ENCODE measurements at places on chromosomes 11 and 22. TPM values are rescaled to one million over a fixed set of nuclear protein-coding genes. Genes with fewer than 3 reads are reported as not detected.

Gene TSPAN32
- total RNA-seq: not detected

- H3K36me3 ChIP-seq: no peaks in the 10 kb centered on the region
- no peaks in the 10 kb centered on the region for H3K4me1 ChIP-seq
- no peak for DNase-seq
- no peak overlapping the region for H3K4me3 ChIP-seq
- no peaks in the 10 kb centered on the region for H3K27me3 ChIP-seq
- H3K27ac ChIP-seq: no peak overlapping the region
Observed at GRCh38 chr11:44290208-44290607, 19.7 kb downstream of the ALX4 start.

Gene CARD18
- not detected for total RNA-seq

DNA sequence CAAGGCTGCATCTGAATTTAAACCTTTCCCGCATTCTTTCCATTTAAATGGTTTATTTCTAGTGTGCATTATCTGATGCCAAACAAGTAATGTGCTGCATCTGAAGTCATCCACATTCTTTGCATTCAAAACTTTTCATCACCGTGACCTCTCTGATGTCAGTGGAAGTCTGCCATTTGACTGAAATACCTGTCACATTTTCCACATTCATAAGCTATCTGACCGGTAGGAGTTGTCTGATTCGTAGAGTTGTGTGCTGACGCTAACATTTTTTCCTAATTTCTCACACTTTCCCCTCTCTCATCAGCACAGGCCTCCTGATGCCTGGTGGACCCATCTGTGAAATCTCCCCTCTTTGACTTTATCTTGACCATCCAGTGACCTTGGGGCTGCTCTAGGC lies 79.9 kb upstream of the BARX2 start:
- no peaks in the 10 kb centered on the region for H3K36me3 ChIP-seq
- DNase-seq: no peak
- no peak overlapping the region for H3K4me3 ChIP-seq
- H3K4me1 ChIP-seq: peaks cover 12% of the 10 kb centered on the region
- H3K27ac ChIP-seq: no peak overlapping the region

GRCh38 chr22:36902143-36902926 lies 11.1 kb upstream of the CSF2RB start:
- H3K27ac ChIP-seq: no peak overlapping the region
- peaks cover 11% of the 10 kb centered on the region for H3K4me1 ChIP-seq
- DNase-seq: no peak

- no peaks in the 10 kb centered on the region for H3K27me3 ChIP-seq
- no peak overlapping the region for H3K27ac ChIP-seq
- H3K4me3 ChIP-seq: no peak overlapping the region
- H3K4me1 ChIP-seq: 0 out of 2 replicates have a peak, but pooled peaks cover 5% of the 10 kb centered on the region
- no peaks in the 10 kb centered on the region for H3K36me3 ChIP-seq
- DNase-seq: no peak
Observed at GRCh38 chr11:70731271-70732022, 333.1 kb downstream of the CTTN start.

Gene CRYBB2
- total RNA-seq: 1.0 TPM

All from GM23338 (cell line).